Cortex of kidney (tissue), 1 donor: ENCODE measurements at places on chromosomes 2 and 18.

- no peak for DNase-seq
Measured at GRCh38 chr2:216765761-216766262, 70.5 kb upstream of the IGFBP5 start.

GRCh38 chr18:2027756-2028155 lies 543.5 kb downstream of the METTL4 start:
- no peak for DNase-seq

DNA sequence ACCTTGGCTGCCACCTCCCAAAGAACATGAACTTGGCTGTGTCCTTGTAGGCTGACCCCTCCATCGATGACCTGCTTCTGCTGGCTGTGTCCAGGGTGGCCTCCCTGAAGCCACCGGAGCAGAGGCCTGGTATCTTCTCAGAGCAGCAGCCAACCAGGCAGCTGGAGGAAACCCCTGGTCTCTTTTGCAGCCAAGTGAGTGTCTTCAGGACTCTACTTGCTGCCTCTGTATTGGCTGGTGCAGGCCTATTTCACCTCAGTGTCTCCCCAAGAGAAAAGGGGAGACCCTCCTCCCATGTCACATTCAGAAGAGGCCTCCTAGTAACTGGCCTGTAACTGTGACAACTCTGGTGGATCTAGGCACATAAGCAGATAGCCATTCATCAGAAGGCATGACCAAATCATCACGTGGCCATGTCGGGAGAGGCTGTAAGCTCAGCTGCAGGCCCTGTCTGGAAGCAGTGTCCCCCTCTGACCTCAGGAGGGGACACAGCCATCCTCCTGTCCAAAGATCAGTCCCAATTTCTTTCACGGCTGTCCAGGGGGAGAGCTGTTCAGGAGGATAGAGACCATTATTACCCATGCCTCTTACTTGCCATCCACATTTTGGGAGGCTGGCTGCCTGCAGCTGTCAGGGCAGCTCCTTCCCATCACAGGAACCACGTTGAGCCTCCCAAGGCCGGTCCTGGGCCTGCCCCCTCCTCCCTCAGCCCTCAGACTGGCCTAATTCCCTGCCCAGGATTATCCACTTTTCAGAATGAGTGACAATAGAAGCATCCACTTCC lies 20.9 kb upstream of the ROCK2 start:
- no peak for DNase-seq

- no peak for DNase-seq
Measured at GRCh38 chr2:219500135-219500534, 1.4 kb downstream of the GMPPA start.

DNA sequence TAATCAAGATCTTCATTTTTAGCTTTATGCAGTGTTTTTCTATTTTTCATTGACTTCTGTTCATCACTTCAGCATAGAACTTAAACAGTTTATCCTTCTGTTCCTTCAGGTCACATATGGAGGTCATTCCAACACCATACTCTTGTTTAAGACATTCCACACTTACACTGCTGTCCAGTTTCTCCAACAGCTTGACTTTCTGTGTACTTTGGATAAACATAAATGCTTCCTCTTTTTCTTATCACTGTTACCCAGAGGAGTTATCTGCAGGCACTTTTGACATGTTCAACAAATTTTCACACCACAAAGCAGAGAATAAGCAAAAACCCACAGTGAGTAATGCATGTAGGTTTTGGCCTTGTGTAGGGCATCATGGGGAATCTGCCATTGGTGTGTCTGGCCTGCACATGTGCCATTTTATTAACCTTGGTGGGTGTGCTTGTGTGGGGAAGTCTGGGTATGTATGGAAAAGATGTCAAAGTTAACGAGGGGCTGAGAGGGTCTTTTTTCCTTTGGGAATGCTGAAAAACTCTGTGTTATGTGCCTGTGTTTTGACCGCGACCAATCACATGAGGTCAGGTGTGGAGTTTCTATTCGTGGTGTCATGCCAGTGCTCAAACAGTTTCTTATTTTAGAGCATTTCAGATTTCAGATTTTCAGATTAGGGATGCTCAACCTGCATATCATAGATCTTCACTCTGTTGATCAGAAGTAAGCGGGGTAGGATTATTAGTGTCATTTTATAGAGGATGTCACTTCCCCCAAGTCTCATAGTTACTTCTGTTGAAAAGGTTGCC lies 53.9 kb upstream of the ACVR1 start:
- DNase-seq = no peak

DNA sequence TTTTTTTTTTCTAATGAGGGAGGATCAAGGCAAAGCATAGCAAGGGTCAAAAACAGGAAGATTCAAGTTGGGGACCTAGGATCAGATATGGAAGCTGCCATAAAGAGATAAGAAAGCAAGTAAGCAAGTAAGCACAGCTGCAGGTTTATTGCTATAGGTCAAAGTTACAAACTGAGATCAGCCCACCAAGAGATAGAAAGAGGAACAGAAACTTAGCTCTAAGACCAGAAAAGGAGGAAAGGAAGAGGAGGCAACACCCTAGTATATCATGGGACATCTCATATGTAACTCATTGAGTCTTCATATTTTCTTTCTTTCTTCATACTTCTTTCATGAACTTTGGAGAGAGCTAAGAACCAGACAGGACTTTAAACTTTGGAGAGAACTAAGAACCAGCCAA lies 295.9 kb upstream of the CRIM1 start:
- DNase-seq = no peak

- DNase-seq = no peak
Measured at GRCh38 chr2:182240862-182241371, 185.9 kb downstream of the PDE1A start.

GRCh38 chr2:3633089-3633981 lies 24.7 kb upstream of the ALLC start:
- no peak for DNase-seq
